ENCODE measurements at places on chromosomes 4 and X.

GRCh38 chrX:134623293-134624045 is 34.8 kb downstream of the PLAC1 start:
- DNase-seq: no peak

DNA sequence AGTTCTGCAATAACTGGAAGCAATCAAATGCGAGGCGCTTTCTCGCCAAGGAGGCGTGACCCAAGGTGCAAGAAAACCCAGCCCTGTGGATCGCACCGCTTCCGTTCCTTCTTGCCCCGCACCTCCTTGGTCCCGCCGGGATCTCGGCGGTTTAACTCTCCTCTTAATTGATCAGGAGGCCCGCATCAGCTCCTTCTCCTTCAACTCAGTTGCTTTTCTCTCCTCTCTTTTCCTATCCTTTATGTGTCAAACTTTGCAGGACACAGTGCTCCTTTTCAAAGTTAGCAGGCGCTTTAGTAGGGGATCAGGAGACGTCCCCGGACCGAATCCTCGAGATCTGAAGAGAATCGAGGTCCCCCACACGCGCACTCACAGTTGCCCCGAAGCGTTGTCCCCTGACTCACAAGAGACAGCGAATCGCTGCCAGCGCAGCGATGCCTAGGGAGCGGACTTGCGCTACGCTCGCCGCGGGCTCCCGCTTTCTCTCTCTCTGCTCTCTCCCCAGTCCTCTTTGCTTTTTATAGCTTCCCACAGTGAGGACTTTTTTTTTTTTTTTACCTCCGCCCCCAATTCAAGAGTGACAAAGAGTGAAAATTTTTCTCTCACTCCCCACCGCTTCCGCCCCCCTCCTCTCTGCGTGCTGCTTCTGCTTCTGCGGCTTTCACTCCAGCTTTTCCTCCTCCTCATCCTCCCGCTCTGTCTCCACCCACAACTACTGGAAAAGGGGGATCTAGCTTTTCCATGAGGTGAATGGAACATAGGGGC is at the start of gene DKK2:
Gene DKK2 (minus strand): TSS at position 495 of the 765 bp plus-strand sequence. CDS start 722 bp downstream, outside the sequence.
- no peak for DNase-seq

- DNase-seq: no peak
Measured at GRCh38 chrX:34656842-34657725, at the start of gene TMEM47. Gene TMEM47 (minus strand): TSS chrX:34657285. CDS start chrX:34657029, 256 bp downstream.

- DNase-seq: no peak
Measured at GRCh38 chr4:158722291-158722916, 792 bp downstream of the PPID start.

DNA sequence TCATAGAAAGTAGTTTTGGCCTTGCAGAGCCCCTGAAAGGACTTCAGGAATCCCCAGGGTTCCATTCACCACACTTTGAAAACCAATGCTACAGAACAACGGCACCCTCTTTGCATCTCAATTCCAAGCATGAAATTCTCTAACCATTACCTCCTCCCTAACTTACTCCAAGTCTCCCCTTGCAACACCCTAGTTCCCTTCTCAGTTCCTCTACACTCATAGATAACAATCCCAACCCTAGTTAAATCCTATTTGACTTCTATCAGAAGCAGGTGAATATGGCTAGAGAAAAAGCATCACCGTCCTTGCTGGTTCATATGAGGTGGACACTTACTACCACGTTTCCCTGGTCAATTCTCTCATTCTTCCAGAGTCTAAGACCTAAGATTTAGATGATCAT is 2.4 kb downstream of the RCHY1 start:
- no peak for DNase-seq

DNA sequence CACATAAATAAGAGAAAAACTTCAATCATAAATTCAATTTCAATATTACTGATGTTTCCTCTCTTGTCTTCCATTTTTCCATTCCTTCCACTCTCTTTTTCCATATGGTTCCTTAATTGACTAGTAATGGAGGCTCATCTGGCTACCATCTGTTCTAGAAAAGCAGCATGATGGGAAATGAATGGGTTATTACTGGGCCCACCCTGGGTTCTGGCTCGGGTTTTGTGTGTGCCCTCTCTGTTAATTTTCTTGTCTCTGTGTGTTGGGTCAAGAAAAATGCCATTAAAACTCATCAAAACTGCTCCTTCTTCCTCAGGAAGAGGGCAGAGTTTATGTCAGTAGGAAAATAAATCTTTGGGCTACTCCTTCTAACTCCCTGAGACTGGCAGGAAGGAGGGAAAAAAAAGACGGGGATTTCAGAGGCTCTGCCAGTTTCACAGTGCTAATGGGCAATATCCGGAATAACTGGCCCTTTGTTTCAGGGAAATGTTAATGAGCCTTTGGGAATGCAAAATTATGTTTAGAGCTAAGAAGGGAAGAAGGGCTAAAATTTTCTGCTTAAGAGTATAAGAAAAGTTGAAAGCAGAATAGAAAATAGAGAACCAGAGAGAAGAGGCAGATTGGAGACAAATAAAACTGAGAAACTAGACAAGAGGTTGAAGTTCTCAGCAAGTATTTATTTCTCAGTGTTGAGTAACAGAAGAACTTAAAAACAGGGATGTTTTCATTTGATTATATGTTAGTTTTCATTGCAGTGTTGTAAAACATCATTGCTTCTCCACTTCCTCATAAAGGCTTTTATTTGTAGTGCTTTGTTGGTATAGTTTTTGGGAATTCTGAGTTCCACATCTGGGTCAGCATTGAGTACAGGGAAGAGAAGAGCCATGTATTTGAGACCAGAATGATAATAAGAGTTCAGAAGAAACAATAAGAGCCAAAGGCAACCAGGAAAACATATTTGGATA is 19.7 kb downstream of the GABRB1 start:
- DNase-seq: no peak

GRCh38 chr4:150828159-150828558 is 186.9 kb downstream of the LRBA start:
- DNase-seq: no peak

DNA sequence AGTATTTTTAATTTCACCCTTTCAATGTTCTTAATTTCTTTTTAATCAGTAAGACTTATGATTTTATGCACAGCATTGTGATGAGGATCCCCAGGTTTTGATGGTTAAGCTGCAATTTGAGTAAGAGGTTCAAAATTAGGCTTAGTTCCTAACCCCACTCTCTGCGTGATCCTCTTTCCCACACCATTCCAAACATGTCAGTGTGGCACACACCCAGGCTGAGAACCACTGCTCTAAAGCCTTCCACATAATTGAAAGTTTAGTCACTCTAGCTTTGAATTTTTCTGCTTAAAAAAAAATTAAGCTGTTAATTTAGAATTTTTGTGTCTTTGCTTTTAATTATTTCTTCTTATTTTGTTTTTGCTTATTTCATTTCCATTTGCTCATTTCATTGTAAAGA is 68.8 kb upstream of the SLC7A11 start:
- DNase-seq: no peak

DNA sequence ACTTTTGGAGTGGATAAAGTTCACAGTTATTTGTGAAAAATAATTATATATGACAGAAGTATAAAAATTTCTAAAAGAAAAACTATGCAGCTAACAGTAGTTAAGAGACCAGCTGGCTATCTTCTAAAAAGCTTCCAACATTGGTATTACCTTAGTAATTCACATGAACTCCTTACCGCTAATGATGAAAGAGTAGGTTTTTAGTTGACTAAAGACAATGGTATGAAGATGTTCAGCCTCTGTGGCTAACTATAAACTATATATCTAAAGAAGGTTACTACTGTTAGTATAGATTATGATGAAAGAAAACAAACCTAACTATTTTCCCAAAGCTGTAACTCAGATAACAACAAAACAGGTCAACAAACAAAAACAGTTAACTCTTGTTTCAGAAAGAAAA is 10.4 kb downstream of the CCNI start:
- DNase-seq: no peak

GRCh38 chrX:47862680-47863079 is 26.0 kb downstream of the ZNF81 start:
- DNase-seq: no peak

- DNase-seq: no peak
Measured at GRCh38 chr4:67899096-67899495, 15.3 kb upstream of the TMPRSS11D start.

DNA sequence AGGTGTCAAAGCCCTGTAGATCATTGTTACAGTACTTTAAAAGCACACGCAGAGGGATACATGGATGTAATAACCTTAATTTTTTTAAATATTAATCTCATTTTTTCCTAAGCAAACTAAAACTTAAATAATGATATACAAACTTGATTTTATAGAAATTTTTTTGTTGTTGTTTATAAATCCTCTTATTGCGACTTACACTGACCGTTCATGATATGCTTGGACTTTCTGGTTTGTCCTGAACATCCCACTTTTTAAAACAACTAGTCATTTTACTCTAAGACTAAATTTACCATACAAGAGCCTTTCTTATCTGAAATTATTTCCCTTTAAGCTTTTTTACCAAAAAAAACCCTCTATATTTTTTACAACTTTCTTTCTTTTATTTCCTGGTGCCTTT is 2106.0 kb downstream of the PCDH7 start:
- DNase-seq: no peak

DNA sequence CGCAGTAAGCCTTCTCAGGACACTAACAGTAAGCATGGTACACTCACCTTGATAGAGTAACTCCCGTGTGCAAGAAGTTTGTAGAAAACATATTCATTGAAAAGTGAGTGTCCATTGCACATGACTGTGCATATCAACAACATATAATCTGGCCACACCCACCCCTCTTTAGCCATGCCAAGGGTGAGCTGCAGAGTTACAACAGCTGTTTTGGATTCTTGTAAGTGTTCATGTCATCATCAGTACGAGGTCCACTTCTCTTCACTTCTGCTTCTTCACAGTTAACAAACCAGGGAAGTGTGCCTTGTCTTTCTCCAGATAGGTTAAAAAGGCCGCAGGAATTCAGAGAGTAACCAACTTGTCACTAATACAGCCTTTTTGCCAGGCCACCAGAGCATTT is 116.6 kb downstream of the IRF2 start:
- no peak for DNase-seq

GRCh38 chr4:20313237-20314030 is 61.7 kb downstream of the SLIT2 start:
- DNase-seq: no peak

- no peak for DNase-seq
Measured at GRCh38 chr4:181971411-181971810, 271.8 kb upstream of the TENM3 start.

GRCh38 chr4:24105327-24106038 is 215.6 kb upstream of the PPARGC1A start:
- DNase-seq: no peak

GRCh38 chr4:150173432-150173861 is 95.2 kb downstream of the DCLK2 start:
- no peak for DNase-seq

DNA sequence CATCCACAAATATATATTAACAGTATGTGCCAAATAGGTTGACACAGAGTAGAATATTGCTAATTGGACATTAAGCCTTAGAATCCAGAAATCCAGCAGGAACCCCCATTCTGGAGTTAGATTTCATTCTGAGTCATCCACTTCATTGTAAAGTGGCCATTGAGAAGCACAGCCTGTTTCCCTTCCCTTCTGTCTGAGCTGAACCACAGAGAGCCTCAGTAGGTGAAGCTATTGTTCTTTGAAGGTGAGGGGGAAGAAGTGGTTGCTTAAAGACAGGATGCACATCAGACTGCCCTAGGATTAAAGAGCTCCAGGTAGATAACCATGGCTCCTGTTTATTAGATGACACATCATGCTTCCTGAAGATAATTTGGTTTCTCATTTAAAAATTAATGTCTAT is 30.6 kb upstream of the MCF2 start:
- DNase-seq: no peak

DNA sequence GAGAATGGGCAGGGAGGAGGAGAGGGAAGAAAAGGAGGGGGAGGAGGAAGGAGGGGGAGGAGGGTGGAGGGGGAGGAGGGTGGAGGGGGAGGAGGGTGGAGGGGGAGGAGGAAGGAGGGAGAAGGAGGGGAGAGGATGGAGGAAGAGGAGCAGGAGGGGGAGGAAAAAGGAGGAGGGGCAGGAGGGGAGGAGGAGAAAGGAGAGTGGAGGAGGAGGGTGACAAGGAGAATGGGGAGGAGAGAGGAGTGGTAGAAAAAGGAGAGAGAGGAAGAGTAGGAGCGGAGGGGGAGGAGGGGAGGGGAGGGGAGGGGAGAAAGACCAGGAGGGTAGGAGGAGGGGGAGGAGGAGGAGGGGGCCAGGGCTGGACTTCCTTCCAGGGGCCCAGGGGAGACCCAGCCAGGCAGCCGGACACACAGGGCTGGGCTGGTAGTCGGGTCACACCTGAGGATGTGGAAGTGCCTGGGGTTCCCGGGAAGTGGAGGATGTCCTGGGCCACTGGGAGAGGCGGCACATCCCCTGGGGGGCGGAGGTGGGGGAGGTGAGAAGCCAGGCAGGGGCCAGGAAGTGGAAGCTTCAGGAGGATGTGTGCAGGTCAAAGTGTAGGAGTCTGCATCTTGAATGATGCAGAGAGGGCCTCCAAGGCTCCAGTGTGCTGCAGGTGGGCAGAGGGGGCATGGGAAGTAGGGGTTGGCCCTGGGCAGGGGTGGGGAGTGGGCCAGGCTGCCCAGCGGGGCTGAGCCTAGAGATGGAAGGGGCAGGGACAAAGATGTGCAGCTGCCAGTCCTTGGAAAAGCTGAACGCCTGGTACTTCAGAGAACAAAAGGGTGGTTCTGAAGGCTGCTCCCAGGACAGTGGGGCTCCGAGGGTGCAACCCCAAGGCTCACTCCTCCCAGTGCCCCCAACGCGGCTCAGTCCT is 18.8 kb downstream of the IL3RA start:
- DNase-seq: no peak

DNA sequence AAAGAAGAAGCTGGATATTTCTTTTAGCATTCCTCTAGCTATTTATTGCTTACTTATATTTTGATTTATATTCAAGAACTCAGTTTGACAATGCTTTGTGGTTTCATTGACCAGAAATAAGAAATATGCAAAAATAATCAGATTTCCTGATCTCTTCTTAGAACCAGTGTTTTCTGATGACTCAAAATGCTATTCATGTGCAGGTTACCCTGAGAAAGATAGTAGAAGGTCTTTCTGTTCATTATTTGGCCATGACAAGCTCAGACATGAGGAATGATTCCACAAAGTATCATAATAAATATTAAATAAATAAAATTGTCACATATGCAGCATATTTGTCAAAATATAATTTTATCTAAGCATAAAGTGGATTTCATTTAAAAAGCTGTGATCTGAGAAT is 24.1 kb downstream of the ADH7 start:
- no peak for DNase-seq

DNA sequence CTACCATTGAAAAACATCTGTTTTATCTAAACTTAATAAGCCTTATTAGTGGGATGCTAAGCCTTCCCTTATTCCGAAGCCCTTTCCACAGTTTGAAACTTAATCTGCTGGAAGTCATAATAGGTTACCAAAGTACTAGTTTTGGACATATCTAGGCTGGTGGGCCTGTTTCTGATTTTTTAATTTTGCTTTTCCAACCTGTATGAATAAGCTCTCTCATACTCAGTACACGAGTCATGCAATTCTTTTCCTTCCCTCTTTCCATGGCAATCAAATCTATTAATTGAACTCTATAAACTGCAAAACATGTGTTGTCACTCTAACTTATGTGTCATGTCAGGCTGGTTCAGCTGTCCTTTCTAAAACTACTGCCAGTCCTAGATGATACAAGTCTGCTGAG is 91.0 kb downstream of the AMMECR1 start:
- DNase-seq: no peak
